Activated CD8-positive, alpha-beta memory T cell treated with anti-CD3 and anti-CD28 coated beads for 48 hours (primary cell): ENCODE measurements at places on chromosomes 6 and 20.

GRCh38 chr6:87959083-87959482, 88.6 kb upstream of the SPACA1 start:
- no peak for DNase-seq

- no peak for DNase-seq
Observed at GRCh38 chr6:42864602-42865001, 14.8 kb upstream of the RPL7L1 start.

DNA sequence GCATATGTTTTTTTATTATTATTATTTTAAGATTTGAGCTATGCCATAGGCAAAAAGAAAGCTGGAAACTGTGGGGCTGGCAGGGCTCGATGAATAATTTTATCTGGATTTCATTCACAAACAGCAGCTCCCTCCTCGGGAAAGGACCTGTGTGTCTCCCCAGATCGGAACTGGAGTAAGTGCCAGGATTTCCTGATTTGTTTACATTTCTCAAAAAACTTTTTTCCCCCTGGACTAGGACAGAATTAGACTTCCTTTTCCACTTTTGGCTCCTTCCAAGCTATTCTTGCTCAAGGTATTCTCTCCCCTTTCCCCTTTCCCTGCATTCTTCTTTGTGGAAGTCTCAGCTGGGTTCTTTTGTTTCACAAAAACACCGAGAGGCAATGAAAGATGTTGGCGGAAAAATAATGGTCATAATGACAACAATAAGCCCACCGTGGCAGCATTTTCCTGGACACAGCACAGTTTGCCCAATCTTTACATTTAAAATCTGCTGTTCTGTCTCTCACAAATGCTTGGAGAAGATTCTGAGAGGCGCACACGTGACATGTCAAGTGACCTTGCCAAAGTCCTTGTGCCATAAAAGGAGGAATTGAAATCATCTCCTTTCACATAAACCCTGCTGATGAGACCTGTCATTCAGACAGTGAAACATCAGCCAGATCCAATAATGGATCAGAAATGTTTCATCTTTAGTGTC, 85.8 kb upstream of the PREP start:
- no peak for DNase-seq

- DNase-seq = no peak
Observed at GRCh38 chr6:17673543-17674254, 33.0 kb downstream of the NUP153 start.

DNA sequence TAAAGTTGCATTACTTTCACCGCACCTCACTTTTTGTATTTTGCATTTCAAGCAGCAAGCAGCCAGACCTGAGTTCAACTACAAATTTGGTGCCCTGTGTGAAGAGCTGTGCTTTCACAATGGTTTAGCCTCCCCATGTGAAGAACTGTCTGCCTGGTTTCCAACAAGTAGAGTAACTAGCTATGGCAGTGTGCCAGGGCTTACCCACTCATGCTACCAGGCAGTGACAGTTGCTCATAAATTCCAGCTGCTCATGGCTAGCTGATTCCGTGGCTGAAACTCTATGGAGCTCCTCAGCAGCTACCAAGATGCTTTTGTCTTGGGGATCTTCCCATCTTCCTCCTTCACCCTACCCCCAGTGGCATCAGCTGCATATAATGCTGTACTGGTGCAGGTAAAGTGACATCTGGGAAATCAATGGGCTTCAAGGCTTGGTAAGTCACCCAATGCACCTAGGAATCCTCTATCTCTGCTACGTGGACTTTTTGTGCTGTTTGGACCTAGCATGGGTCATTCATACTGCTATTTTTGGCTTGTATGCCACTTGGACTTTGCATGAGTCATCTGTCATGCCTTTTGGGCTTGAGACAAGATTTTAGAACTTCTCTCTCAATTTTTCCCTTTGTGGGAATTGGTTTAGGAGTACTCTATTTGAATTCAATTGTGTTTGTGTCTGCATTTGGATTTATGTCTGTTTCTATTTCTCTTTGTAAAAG, 176.5 kb upstream of the GJE1 start:
- DNase-seq = no peak

- no peak for DNase-seq
Observed at GRCh38 chr6:18308070-18308735, 43.9 kb upstream of the DEK start.

DNA sequence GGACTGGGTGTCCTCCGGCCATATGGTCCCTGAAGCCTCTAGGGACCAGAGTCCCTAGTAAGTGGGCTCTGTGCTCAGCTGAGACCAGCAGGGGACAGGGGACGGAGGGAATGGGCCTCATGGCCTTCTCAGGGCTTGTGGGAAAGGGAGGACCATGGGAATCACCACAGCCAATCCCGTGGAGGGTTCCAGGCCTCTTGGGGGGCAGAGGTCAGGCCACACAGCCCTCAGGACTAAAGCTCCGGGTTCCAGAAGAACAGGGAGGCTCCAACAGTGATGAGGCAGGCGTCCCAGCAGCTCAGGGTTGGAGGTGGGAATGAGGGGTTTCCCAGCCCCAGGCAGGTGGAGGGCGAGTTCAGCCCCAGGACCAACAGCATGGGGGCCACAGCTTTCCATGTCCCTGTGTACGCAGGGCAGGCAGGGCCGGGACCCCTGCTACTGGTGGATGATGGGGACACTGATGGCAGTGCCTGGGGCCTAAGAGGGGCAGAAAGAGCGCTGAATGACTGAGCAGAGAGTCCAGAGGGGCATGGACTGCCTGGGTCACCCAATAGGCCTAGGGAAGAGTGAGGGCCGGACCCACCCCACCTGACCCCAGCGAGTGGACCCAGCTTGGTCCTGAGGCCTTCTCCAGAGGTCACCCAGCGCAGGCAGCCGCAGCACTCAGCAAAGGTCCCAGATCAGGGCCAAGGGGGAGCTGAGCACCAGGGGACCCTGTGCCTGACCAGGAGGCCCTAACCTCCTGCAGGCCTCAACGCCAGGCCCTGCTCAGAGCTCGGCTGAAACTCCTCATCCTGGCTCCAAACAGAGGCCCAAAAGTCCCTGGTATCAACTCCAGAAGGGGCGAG, 8.8 kb downstream of the MYL9 start:
- DNase-seq = no peak
